GM12878 (cell line): ENCODE measurements at places on chromosomes 4 and X. TPM values are rescaled to one million over a fixed set of nuclear protein-coding genes. Genes with fewer than 3 reads are reported as not detected.

DNA sequence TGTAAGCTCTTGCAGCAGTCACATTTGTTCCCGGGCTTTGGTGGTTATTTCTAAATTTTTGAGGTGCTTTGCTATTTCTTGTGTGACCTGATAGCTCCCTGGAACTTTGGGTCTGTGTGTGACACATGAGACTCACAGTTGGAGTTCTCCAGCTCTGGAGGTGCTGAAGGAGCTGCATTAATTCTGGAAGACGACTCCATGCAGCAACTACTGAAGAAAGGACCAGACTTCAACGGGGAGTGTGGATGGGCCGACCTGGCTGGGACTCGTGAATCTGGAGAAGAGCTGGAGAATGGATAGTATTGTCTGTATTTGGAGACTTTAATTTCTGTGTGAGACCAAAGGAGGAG, 1.5 kb downstream of the MRFAP1 start:
- DNase-seq: no peak
- H3K4me1 ChIP-seq: peaks cover 7% of the 10 kb centered on the region
- H3K4me3 ChIP-seq: peak overlapping the region; percentile 80
- no peaks in the 10 kb centered on the region for H3K27me3 ChIP-seq
- H3K36me3 ChIP-seq: no peaks in the 10 kb centered on the region
- H3K27ac ChIP-seq: peak overlapping the region; percentile 87

DNA sequence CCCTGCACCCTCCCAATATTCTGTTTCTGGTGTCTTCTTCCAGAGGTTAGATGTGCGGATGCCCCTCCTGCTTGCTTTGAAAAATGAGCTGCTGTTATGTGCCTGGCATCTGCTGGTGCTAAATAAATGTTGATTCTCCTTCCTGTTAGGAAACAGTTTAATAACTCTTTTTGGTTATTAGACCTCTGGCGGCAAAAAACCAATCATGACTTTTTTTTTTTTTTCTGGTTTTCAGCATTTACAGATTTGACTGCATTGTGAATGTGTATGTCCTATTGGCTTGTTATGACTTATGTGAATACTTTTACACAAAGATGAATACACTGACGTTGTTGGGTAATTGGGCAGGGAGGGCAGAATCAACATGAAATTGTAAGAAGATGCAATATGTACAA, 13.6 kb upstream of the TMEM156 start:
- H3K27ac ChIP-seq: peak overlapping the region; percentile 81
- DNase-seq: no peak
- H3K36me3 ChIP-seq: 0 out of 2 replicates have a peak, but pooled peaks cover 3% of the 10 kb centered on the region
- peak overlapping the region; percentile 83 for H3K4me3 ChIP-seq
- H3K27me3 ChIP-seq: no peaks in the 10 kb centered on the region

GRCh38 chr4:174422893-174423256, 99.4 kb downstream of the HPGD start:
- no peak overlapping the region for H3K27ac ChIP-seq
- no peaks in the 10 kb centered on the region for H3K36me3 ChIP-seq
- H3K27me3 ChIP-seq: no peaks in the 10 kb centered on the region
- no peaks in the 10 kb centered on the region for H3K4me1 ChIP-seq
- no peak overlapping the region for H3K4me3 ChIP-seq

GRCh38 chrX:12946406-12946805, 28.5 kb upstream of the TMSB4X start:
- H3K27ac ChIP-seq: peak overlapping the region; percentile 97
- H3K4me1 ChIP-seq: peaks cover 41% of the 10 kb centered on the region
- no peak overlapping the region for H3K4me3 ChIP-seq
- no peaks in the 10 kb centered on the region for H3K27me3 ChIP-seq
- DNase-seq: no peak

- no peaks in the 10 kb centered on the region for H3K36me3 ChIP-seq
- no peaks in the 10 kb centered on the region for H3K4me1 ChIP-seq
- no peak overlapping the region for H3K27ac ChIP-seq
- no peak for DNase-seq
These were observed 76.0 kb downstream of the INTS6L start for GRCh38 chrX:135596495-135596894.

- no peaks in the 10 kb centered on the region for H3K4me1 ChIP-seq
- no peak for DNase-seq
- H3K27me3 ChIP-seq: no peaks in the 10 kb centered on the region
- H3K4me3 ChIP-seq: no peak overlapping the region
These were observed 7.1 kb downstream of the GPRIN3 start for GRCh38 chr4:89300499-89300898.

GRCh38 chrX:39487166-39487968, 610.4 kb downstream of the BCOR start:
- no peaks in the 10 kb centered on the region for H3K27me3 ChIP-seq
- H3K4me1 ChIP-seq: peaks cover 15% of the 10 kb centered on the region
- no peak overlapping the region for H3K4me3 ChIP-seq
- peak; percentile 16 for DNase-seq

DNA sequence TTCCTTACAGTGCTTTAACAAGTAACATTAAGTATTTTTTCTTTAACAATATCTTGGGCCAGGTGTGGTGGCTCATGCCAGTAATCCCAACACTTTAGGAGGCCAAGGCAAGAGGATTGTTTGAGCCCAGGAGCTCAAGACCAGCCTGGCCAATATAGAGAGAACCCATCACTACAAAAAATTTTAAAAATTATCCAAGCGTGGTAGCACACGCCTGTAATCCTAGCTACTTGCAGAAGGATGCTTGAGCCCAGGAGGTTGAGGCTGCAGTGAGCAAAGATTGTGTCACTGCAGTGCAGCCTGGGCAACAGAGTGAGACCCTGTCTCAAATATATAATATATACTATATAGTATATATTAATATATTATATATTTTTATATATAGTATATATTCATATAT, 162.2 kb downstream of the ZNF674 start:
- H3K36me3 ChIP-seq: no peaks in the 10 kb centered on the region
- DNase-seq: no peak
- no peak overlapping the region for H3K4me3 ChIP-seq
- H3K27ac ChIP-seq: no peak overlapping the region
- no peaks in the 10 kb centered on the region for H3K4me1 ChIP-seq

DNA sequence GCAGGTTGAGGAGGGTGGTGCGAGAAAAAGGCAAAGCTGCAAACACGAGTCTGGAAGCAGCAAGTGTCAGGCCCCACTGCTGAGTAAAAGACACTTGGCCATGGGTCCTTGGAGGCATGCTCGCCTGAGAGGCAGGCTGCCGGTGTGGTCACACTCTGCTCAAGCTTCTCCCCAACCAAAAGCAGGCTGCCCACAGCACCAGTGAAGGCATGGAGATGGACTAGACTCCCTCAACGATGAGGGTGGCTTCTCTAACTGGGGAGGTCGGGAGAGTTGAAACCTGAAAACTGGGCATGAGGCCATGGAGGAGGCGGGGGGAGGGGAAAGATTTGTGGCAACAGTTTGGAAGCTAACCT, 86.5 kb downstream of the ATG4A start:
- H3K4me1 ChIP-seq: no peaks in the 10 kb centered on the region
- H3K36me3 ChIP-seq: no peaks in the 10 kb centered on the region
- DNase-seq: no peak
- no peak overlapping the region for H3K4me3 ChIP-seq

- peaks cover 29% of the 10 kb centered on the region for H3K27me3 ChIP-seq
- H3K27ac ChIP-seq: no peak overlapping the region
- H3K36me3 ChIP-seq: no peaks in the 10 kb centered on the region
- DNase-seq: no peak
- H3K4me1 ChIP-seq: no peaks in the 10 kb centered on the region
- H3K4me3 ChIP-seq: no peak overlapping the region
These were observed 1.6 kb downstream of the FAT4 start for GRCh38 chr4:125316401-125316790.

DNA sequence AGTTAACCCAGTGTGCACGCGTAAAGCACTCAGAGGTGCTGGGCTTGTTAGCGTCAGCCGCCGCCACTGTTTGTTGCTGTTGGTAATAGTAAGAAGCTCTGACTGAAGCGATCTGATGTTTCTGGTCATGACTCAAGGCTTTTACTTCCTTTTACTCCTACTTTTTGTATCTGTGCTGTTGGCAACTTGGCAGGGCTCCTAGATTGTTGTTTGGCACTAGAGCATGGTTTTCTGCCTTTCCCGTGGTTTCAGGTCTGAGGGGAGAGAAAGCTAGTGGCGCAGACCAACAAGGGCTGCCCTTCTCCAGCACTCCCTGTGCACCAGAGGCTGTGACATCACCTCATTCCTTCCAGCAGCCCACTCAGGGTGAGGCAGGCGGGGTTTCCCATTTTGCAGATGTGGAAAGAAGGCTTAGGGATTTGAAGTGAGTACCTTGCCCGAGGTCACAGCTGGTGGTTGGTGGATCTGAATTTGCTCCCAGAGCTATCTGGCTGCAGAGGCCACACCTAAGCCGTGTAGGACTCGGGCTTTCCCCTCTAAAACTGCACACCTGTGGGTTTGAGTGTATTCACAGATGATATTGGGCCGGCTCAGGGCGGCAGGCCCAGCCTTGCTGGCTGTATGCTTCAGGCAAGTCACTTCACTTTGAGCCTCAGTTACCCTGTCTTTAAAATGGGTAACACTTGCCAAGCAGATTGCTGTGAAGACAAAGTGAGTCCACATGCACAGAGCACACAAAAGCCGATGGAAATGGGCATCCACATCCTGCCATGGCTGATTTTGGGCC, 51.2 kb upstream of the TADA2B start:
- no peak for DNase-seq
- H3K27ac ChIP-seq: peak overlapping the region; percentile 56
- peaks cover 1% of the 10 kb centered on the region for H3K36me3 ChIP-seq

DNA sequence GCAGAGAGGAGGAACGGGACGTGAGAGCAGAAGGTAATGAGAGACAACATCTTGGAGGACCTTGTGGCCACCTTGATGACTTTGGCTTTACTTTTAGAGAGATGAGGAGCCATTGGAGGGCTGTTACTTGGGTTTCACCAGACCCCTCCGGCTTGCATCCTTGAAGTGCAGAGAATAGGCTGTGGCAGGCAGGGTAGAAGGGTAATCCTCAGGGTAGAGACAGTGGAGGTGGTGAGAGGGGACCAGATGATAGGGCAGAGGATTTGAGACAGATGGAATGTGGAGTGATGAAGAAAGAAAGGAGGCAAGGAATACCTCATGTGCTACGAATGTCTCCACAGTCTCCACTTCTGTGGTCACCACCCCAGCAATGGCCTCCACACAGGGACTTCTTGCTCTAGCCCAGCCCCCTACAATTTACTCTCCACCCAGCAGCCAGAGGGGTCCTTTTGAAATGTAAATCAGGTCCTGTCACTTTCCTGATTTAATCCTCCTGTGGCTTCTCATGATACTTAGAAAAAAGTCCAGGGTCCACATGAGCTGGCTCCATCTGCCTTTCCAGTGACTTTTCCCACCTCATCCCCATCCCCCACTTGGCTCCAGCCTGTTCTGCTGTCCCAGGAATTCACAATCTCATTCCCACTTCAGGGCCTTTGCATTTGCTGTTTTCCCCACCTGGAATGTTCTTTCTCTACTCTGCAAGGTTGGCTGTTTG, 115.0 kb downstream of the PJA1 start:
- H3K27me3 ChIP-seq: no peaks in the 10 kb centered on the region
- DNase-seq: no peak

GRCh38 chr4:5511791-5512190, 196.6 kb downstream of the EVC2 start:
- H3K36me3 ChIP-seq: no peaks in the 10 kb centered on the region
- DNase-seq: no peak
- H3K4me1 ChIP-seq: no peaks in the 10 kb centered on the region
- no peak overlapping the region for H3K27ac ChIP-seq
- no peaks in the 10 kb centered on the region for H3K27me3 ChIP-seq

The AWAT1 gene
- total RNA-seq: not detected in 2 replicates

The FAM47E gene
- not detected in 2 replicates for total RNA-seq

The UGT2B7 gene
- 0.77 and 1.0 TPM in 2 replicates for total RNA-seq

The ARMCX1 gene
- total RNA-seq: 0.08 TPM in 1 of 2 replicates, not detected in the other

The NAA11 gene
- total RNA-seq: not detected in 2 replicates

The TMEM31 gene
- total RNA-seq: not detected in 2 replicates
